ENCODE measurements at places on chromosomes 11 and 22.

- DNase-seq = no peak
These were observed 17.7 kb upstream of the MICAL2 start for GRCh38 chr11:12092714-12093113.

DNA sequence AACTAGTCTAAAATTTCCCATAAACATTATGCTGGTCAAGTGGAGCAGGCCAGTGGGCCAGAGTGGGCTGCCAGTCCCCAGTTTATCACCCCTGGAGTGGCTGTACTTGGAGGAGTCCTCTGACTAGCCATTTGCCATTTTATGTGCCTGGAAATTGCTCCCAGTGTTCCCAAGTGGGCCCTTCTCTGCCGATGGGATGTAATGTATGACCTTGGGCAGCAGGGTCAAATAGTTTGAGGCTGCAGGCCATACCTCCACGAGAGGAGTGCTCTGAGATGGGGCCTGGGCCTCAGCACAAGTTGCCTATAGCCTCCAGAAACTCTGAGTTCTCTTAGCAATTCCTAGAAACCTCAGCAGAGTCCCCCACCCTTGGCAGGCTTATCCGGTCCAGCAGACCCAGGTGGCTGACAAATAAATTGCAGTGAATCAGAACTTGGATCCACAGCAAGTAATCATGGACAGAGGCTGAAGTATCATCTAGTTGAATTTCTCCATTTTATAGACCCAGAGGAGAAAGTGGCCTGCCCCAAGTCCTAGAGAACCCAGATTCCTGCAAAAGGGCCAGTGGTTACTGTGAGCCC, 17.8 kb upstream of the PATZ1 start:
- no peak for DNase-seq

- DNase-seq = no peak
These were observed 138.9 kb upstream of the POU2AF2 start for GRCh38 chr11:111106641-111107040.

DNA sequence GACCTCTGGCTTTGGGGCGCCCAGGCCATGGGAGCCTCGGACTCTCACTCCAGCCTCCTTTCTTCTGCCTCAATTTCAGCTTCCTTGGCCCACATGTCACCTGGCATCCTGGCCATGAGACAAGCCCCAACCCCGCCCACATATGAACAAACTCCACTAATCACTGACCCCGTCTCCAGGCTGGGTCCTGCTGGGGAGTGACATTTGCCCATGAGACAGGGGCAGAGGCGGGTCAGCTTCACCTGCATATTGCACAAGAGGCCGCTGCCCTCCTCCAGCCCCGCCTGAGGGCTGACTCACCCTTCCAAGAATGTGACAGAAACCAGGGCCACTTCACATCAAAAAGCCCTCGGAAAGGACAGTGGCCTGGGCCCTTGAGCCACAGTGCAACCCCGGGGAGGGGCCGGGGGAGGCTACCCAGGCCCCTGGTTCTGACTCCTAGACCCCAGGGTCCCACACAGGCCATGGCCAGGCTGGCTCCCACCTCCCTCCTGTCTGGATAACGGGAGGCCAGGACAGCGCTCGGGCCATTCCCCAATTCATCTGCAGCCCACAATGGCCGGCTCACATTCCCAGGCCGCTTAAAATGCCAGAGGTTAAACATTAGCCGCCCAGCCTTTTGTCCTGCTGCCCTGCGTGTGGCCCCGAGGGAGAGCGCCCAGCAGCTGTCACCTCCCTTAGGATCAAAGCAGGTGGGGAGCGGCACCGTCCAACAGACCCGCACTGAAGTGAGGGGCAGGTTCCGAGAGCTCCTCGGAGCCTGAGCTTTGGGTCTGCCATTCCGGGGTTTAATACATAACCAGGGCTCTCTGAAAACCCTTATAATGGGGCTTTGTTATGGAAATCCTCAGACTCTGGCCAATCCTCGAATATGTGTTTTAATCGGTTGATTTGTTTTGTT, 42.3 kb downstream of the TRMU start:
- DNase-seq = no peak

GRCh38 chr22:39825661-39826102, 67.9 kb downstream of the ENTHD1 start:
- no peak for DNase-seq

DNA sequence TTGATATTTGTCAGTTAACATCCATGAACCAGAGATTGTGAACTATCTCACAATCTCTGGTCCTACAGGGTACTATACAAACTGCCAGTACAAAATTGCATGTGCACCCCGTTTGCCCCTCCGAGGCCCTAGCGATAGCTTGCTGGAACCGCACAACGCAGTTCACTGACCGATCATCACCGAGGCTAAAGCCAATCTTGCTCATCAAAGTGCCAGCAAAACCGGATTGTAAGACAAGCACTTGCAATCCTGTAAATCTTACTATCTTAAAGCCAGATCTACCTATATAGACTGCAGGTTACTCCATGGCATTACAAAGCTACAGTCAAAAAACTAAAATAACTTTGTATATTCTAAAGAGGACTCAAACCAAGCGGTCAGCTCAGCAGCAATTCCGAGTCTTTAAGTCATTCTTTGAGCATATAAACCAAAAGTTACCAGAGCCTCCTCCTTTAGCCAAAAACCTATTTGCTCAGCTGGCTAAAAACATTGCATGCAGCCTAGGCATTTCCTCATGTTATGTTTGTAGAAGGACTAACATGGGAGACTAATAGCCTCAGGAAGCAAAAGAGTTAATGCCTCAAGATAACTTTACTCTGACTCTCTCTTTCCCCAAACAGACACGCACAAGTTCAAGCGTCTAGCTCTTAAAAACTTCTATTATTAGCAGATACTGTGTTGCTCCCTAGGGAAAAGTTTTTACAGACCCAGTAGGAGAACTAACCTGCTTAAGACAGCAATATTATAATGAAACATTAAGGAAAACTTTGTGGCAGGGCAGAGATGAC, 30.7 kb upstream of the CPT1A start:
- no peak for DNase-seq

DNA sequence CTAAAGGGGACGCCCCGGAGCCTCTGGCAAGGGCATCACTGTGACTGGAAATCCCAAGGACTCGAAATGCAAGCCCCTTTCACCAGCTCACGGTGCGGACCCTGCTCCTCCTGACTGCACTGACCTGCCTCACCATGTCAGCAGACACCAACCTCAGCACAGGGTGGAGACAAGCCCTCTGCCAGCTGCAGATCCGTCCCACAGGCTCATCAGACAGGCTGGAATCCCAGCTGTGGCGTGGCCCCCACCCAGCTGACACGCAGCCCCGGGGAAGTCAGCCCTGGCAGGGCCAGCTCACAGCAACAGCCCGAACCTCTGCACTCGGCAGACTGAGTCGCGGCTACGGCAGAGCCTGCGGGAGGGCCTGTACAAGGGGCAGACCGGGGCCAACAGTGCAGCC, 36.8 kb downstream of the BRD1 start:
- DNase-seq = no peak

DNA sequence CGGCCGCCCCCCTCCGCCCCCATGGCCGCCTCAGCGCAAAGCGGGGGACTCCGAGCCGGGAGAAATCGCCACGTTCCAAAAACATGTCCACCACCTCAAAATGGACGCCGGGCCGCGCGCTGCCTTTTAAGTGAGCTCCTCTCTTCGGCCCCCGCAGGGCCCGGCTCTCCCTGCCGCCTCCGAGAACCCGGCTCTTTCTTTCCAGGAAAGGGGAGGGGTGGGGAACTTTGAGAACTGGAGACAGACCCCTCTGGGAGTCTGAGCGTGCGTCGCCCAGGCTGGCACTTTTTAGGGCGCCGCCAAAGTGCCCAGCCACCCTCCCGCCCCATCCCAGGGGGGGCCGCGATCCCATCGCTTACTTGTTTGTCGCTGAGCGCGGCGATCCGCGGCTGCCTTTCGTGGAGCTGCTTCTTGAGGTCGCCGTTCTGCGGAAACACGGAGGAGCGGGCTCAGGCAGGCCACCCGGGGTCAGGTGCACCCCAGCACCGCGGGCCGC, 1.6 kb downstream of the PHF21B start:
- DNase-seq = no peak

- DNase-seq = no peak
These were observed 290.0 kb upstream of the CHORDC1 start for GRCh38 chr11:90512846-90513245.

DNA sequence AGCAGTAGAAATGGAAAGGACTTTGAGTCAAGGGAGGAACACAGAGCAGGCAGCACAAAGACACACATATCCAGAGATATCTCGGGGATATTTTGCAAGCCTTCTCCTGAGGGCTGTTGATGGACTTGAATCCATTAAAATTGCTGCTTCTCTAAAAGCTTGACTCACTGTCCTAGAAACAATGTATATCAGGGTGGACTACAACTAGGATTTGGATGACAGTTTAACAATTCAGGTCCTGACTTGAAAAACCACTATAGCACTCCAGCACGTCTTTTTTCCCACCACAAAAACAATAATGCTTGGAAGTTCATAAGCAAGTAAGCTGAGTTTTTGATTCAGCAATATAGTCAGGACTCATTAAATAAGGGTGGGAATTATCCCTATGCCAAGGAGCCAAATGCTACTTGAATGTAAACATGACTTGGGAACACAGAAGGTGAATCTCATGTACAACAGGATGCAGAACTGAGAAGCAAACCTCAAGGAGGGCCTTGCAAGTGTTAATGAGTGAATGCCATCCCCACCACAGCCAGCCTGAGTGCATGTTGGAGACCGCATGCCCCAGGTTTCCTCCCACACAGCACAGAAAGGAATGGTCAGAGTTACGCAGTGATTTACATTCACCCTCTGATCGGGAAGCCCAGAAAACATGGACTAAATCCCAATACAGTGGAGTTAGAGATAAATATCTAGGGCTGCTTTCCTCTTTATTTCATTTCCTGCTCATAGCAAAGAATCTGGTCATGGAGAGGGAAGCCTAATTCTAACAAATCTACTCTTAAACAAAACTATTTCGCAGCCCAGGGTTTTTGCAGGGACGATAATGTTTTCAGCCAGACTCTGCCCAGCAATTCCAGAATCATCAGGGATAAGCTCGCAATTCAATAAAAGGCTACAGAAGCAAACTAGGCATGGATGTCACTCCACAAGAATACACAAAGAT, 98.4 kb upstream of the OR9G4 start:
- no peak for DNase-seq

DNA sequence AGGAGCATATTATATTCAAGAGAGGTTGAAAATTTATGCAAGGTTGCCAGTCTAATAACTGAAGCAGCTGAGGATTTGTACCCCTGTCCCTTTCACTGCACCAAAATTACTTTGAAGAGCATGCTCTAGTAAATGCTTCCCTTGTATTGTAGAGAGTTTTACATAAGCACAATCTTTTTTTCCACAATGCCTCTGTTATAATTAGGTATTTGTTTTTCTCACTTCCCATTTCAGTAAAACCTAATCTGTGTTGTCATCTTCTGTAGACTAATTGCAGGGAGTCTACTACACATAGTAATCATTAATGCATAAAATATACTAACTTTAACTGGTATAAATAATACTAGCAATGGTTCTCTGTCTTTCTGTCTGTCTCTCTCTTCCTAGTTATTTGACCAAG, 718.4 kb upstream of the ANO5 start:
- DNase-seq = no peak
